Activated naive CD8-positive, alpha-beta T cell treated with anti-CD3 and anti-CD28 coated beads for 36 hours (primary cell): ENCODE measurements at places on chromosomes 4 and X. TPM values are rescaled to one million over a fixed set of nuclear protein-coding genes. Genes with fewer than 3 reads are reported as not detected.

GRCh38 chr4:82005158-82005557 is 368.6 kb downstream of the HNRNPD start:
- DNase-seq: no peak

DNA sequence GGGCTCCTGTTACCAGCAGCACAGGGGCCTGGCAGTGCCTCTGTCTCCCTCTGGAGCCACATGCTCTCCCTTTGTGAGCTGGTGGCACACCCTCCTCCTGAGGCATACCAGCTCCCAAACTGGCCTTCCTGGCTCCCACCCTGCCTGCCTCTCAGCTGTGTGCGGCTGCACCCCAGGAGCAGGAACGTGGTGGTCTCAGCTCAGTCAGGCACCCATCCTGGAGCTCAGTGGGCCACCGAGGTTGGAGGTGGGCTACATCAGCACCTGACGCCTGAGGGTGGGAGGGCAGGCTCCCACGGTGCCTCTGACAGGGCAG is 85.9 kb upstream of the NKX1-1 start:
- DNase-seq: no peak

DNA sequence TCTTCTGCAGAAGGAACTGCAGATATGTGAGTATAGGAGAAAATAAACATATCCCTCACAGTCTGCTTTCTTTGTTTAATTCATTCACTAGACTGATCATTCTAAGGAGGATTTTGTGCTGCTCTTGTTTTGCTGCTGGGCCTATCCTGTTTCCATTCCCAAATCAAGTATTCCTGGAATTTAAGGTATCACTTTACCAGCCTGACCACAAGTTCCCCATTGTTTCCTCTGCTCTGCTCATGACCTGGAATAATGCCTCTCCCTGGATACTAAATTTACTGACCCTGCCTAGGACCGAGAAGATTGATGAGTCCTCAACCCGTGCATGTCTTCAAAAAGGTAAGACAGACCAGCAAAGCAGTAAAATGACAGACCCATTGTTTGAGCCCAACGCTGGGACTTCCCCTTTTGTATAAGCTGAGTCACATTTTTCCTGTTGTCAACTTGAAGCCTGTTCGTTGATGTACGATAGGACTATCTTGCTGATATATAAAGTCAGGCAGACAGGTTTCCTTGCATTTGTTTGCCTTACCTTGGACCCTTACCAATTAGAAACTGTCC is 85.5 kb upstream of the TET2 start:
- peak; percentile 42 for DNase-seq

TBX22 gene
- total RNA-seq: not detected

MAGEB2 gene
- not detected for total RNA-seq
